Activated CD4-positive, alpha-beta T cell treated with anti-CD3 and anti-CD28 coated beads for 48 hours (primary cell): ENCODE measurements at places on chromosomes 13 and 19.

GRCh38 chr19:33159149-33159548, 27.2 kb downstream of the WDR88 start:
- DNase-seq, result no peak

- no peak for DNase-seq
Observed at GRCh38 chr13:35554972-35555623, 78.6 kb upstream of the MAB21L1 start.

- DNase-seq, result no peak
Observed at GRCh38 chr13:35810321-35810720, 320.9 kb downstream of the DCLK1 start.

DNA sequence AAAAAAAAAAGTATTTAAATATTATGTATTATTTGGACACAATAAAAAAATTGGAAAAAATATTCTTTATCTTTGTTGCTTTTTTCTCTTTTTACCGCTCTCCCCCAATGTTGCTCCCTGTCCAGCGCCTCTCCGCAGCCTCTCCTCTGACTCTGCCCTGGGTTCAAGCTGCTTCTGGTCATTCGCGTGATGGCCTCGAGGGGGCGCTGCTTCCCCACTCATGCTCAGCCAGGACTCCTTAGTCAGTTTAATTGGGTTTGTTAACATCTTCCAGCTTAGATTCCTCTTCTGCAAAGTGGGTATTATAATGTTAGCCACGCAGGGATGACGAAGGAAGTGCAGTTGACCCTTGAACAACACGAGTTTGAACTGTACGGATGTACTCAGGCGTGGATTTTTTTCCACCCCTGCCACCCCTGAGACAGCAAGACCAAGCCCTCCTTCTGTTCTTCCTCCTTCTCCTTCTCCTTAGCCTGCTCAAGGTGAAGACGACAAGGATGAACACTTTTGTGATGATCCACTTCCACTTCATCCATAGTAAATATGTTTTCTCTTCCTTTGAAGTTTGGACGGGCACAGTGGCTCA, 4.9 kb upstream of the NWD1 start:
- peak; percentile 75 for DNase-seq

DNA sequence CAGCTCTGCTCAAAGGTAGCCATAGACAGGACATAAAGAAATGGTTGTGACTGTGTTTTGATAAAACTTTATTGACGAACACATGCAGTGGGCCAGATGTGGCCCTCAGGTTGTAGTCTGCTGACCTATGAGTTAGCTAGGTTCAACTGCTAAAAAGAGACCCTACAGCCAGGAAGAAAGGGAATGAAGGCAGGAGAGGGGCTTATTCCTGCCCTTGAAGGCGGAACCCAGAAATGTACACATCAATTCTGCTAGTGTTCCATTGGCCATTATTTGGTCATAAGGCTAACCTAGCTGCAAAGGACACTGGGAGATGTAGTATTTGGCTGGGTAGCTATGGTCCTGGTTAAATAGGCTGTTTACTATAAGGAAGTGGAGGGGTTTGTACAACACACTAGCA, 18.0 kb downstream of the APBA3 start:
- DNase-seq, result no peak

- DNase-seq, result no peak
Observed at GRCh38 chr19:3071768-3072167, 9.5 kb upstream of the TLE5 start.

- DNase-seq, result no peak
Observed at GRCh38 chr19:37987356-37988332, 80.6 kb downstream of the SIPA1L3 start.

DNA sequence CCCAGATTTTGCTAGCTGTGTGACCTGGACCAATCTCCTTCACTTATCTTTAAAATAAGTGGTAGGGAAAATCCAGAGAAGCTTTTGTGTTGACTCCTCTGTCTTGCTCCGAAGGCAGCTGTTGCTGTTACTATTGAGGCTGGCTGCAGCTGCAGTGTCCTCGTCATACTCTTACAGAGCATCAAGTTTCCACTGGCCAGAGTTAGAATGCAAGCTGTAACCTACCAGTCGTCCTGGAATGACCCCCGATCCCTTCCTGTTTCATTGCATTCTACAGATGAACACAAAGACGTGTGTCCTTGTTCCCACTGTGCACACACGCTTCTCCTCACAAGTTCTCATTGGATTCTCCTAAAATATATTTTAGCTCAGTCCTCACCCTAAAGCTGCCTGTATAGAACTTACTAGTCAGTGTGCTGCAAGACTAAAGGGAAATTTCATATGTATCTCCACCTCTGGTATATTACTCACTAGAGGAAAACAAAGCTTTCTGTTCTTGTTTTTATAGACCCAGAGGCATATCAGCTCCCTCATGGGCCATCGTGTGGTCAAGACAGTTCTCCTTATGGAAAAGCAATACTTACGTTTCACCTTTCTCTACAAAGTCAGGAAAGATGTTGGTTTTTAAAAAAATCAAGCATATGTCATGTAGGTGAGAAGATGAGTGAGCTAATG, 589.8 kb downstream of the LMO7 start:
- DNase-seq, result no peak

- no peak for DNase-seq
Observed at GRCh38 chr19:45344621-45345505, 4.3 kb downstream of the KLC3 start.

DNA sequence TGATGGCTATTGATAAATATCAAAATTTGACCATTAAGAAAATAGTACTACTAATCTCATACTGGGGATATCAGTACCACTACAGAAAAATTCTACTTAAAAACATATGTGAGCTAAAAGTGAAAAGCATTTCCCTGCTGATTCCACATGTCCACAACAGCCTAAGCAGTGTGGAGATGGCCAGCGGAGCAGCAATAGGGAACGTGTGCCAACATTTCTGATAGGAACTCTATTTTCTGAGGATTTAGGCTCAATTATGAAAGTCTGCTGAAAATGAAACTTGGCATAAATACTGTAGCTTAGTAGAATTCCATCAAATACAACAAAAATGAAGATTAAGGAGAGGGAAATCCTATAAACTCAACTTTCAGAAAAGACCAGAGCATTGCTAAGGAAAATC, 311.6 kb downstream of the ENOX1 start:
- no peak for DNase-seq

DNA sequence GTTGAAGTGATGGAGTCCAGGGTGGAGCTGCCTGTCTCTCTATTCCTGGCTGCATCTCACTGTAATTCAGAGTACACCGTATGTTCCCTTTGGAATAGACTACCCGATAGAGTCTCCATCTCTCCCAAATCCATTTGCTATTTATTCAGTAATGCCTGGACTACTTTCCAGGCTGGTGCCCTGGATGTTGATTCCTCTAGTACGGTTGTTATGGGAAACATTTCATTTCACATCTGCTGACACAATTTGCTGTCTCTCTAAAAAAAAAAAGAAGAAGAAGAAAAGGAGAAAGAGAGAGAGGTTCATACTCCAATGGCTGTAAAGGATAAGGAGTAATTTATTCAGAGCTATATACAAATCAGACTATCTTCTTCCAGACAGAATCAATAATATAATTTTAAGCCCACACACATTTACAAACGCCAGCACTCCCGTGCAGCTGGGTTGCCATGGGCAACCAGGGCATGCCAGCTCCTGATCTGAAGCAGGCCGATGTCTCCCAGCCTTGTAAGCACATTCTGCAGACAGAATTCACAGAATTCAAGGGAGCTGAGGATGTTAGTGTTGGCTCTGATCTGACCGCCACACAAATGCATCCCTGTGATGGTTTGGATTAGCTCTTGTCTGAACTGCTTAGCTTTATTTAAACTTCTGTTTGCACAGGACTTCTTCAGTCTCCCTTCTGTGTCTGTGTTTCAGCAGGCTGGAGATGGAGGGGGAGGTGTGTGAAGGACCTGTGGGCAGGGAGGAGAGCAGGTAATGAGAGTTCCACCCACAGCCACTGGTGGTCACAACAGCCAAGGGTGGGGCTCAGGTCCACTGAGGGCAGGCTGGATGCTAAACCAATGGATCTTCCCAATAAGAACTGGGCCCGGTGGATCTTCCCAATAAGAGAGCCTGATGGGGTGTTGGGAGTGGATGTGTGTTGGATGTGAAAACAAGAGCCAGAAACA, 66.0 kb downstream of the TEX26 start:
- DNase-seq, result no peak

- DNase-seq, result no peak
Observed at GRCh38 chr13:71798707-71799106, 68.3 kb downstream of the DACH1 start.

- DNase-seq, result no peak
Observed at GRCh38 chr13:25756912-25757311, 294.9 kb downstream of the SHISA2 start.

GRCh38 chr13:111923439-111923838, 143.5 kb upstream of the SOX1 start:
- DNase-seq, result no peak

- no peak for DNase-seq
Observed at GRCh38 chr13:25420161-25420560, 48.4 kb downstream of the ATP8A2 start.

- DNase-seq, result peak; percentile 70
Observed at GRCh38 chr13:32246468-32246867, 68.7 kb downstream of the ZAR1L start.

DNA sequence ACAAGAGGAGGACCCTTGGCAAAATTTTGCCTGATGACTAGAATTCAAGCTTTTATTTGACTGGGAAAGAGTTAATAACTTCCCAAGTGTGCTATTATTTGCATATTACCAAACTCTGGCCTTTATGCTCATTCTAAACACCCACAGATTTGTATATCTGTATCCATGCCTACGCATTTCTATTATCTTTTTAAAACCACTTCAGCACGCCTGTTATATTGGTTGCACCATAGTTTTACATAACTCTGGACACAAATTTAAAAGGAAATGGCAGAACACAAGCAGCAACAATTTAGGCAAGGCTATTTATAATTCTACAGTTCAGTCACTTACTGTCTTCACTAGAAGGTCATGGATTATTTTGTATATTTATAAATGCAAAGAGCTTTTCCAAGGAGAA, 3.7 kb upstream of the RASL11A start:
- DNase-seq, result no peak

- no peak for DNase-seq
Observed at GRCh38 chr19:3658004-3658869, 31.6 kb upstream of the CACTIN start.

- DNase-seq, result no peak
Observed at GRCh38 chr13:50467156-50468110, 376.1 kb downstream of the DLEU7 start.

DNA sequence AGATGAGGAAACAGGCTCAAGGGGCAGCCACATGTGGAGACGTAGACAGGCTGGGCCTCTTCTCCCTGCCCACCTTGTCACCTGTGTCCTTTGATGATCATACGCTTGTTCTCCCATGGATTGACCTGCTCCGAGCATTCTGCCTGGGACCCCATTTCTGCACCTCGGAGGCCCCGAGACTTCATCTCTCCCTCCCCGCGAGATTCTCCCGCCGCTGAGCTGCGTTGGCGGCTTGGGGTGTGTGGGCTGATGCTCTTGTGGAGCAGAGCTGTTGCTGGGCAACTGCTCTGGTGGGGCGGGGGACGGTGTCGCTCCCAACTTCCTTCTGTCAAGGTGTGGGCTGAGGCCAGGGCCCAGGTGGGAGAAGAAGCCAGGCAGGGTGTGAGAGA, 22.1 kb downstream of the MAST3 start:
- peak; percentile 66 for DNase-seq

- no peak for DNase-seq
Observed at GRCh38 chr13:74444864-74445479, 310.8 kb upstream of the KLF12 start.
